ENCODE measurements at places on chromosomes 13 and 19. TPM values are rescaled to one million over a fixed set of nuclear protein-coding genes. Genes with fewer than 3 reads are reported as not detected.

The PODNL1 gene
- 1.1 TPM for total RNA-seq

The ABHD8 gene
- 7.5 TPM for total RNA-seq

The CEACAM3 gene
- total RNA-seq: not detected

The WDR87 gene
- total RNA-seq: not detected

The GARIN5A gene
- 0.53 TPM for total RNA-seq

The KLK8 gene
- not detected for total RNA-seq

The B3GNT3 gene
- total RNA-seq: not detected

The ZNF383 gene
- 5.3 TPM for total RNA-seq

The ASPDH gene
- total RNA-seq: not detected

The MED29 gene
- 11.0 TPM for total RNA-seq

The LRP3 gene
- total RNA-seq: 35.6 TPM

The PLK5 gene
- total RNA-seq: not detected

The ACER1 gene
- total RNA-seq: not detected

The LILRB2 gene
- total RNA-seq: not detected

The ZNF285 gene
- total RNA-seq: 2.7 TPM

The VSTM2B gene
- total RNA-seq: not detected

The KCNC3 gene
- not detected for total RNA-seq

The FOSB gene
- total RNA-seq: 6.2 TPM

The FUT1 gene
- under 0.01 TPM for total RNA-seq

The SMIM24 gene
- not detected for total RNA-seq

The PROZ gene
- total RNA-seq: not detected

The GRIK5 gene
- not detected for total RNA-seq

The GPC6 gene
- total RNA-seq: 32.8 TPM

The ANKLE1 gene
- 0.38 TPM for total RNA-seq

The NLRP9 gene
- total RNA-seq: not detected

The ZNF132 gene
- total RNA-seq: 8.3 TPM

The DACH1 gene
- total RNA-seq: under 0.01 TPM

The FAM216B gene
- total RNA-seq: not detected

The FCAR gene
- total RNA-seq: not detected

The C19orf33 gene
- total RNA-seq: 0.30 TPM

The TUBB4A gene
- total RNA-seq: not detected

The KIR3DL1 gene
- total RNA-seq: not detected

The ZNF471 gene
- 2.9 TPM for total RNA-seq

The GJB2 gene
- 0.82 TPM for total RNA-seq

The PGLYRP1 gene
- not detected for total RNA-seq

The TMED1 gene
- 50.7 TPM for total RNA-seq

The SYNGR4 gene
- not detected for total RNA-seq
